Stimulated activated CD8-positive, alpha-beta memory T cell treated with anti-CD3 and anti-CD28 coated beads, Interleukin-15, amount 100 ng/mL, for 1 hour (primary cell): ENCODE measurements at places on chromosomes 6 and 20.

- no peak for DNase-seq
Measured at GRCh38 chr6:127463056-127463455, 3.9 kb upstream of the KIAA0408 start.

DNA sequence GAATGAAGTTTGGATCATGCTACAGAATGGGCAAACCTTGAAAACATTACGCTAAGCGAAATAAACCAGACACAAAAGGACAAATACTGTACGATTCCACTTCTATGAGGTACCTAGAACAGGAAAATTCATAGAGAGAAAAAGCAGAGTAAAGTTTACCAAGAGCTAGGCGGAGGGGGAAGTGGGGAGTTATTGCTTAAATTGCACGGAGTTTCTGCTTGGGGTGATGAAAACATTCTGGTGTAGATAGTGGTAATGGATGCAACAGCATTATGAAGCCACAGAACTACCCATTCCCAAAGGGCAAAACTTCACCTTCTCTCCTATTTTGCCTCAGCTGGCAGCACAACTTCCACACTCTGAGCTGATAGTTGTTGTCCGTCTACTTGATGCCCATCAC is 6.4 kb upstream of the PDYN start:
- DNase-seq: no peak

DNA sequence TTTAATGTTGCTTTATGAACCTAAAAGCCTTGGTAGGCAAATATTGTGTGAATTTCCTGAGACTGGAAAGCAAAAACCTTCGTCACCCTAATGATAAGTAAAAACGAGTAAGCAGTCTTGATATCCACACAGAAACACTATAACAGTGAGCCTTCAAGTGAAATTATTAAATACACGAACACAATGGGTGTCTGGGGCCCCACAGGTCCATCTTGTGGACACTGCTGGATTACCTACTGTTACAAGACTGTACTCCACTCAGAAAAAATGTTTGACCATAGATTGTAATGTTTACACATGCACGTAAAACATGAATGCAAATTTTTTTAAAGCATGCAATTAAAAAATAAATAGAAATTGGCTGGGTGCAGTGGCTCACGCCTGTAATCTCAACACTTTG is 466.9 kb downstream of the CD83 start:
- no peak for DNase-seq

DNA sequence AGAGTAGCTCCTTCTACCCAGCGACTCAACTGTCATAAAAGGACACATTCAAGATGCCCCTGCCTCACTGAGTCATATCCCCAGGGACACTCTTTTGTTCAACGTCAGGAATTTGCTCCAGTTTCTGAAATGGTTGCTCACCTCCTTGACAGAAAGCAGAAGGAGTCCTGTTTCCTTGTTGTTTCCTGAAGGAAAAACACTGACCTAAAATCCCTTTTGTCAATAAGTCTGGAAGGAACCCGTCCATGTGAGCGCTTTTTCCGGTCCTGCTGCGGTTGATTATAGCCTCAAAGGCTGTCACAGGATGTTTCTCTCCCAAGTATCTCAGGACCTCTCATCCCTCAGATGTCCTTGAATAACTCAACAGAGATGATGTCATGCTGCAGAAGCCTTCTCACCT is 113.6 kb upstream of the PLEKHG1 start:
- no peak for DNase-seq

DNA sequence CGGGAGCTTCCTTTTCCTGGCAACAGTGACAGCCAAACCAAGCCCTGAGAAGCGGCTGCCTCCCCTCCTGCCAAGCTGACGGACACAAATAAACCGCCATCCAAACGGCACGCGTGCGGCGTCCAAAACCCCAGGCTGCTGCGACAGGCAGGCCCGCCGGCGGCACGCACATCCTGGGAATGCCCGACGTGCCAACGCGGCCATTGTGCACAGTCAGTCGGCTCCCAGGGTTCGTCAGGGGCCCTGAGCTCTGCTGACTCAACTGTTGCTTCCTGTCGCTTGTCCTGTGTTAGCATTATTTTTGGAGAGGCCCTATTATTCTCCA is 6.8 kb downstream of the JAG1 start:
- DNase-seq: no peak

- no peak for DNase-seq
Measured at GRCh38 chr20:13183005-13183404, 38.1 kb upstream of the ISM1 start.

- DNase-seq: no peak
Measured at GRCh38 chr6:364609-365540, 26.7 kb upstream of the IRF4 start.

DNA sequence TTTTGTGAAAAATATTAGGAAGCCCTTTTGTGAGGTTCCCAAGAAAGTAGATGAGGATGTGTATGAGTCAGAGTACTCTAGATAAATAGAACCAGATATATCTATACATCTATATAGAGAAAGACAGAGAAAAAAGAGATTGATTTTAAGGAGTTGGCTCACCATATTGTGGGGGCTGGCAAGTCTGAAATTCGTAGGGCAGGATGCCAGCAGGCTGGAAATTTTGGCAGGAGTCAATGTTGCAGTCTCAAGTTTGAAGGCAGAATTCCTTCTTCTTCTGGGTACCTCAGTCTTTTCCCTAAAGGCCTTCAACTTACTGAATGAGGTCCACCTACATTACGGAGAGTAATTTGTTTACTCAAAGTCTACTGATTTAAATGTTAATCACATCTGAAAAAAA is 65.3 kb upstream of the SAMD3 start:
- no peak for DNase-seq

DNA sequence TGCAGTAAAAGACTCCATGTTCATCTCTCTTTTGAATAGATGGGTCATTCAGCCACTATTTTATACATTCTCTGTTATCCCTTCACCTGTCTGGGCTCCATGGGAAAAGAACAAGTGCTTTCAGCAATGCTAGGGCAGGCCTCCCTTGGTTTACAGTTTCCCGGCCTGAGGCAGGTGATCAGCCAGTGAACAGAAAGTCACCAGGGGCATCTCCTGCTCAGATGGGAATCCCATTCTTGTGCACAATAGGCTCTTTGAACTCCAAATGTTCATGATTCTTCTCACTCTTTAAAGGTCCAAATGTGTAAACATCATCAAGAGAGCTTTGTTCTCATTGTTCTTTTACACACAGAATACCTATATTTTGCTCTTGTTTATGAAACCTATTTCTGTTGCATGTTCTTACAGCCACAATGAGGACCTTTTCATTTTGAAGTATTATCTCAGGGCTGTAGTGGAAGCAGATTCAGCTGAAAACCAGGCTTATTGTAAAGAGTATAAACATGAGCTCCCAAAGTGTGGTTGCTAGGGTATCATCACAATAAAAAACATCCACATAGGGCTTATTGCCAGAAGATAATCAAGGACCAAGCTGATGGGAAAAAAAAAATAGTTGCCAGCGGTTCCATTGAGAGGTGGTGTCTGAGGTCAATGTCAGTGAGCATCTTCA is 267.1 kb upstream of the SGK1 start:
- DNase-seq: no peak

GRCh38 chr6:18567380-18567779 is 180.2 kb downstream of the RNF144B start:
- no peak for DNase-seq

DNA sequence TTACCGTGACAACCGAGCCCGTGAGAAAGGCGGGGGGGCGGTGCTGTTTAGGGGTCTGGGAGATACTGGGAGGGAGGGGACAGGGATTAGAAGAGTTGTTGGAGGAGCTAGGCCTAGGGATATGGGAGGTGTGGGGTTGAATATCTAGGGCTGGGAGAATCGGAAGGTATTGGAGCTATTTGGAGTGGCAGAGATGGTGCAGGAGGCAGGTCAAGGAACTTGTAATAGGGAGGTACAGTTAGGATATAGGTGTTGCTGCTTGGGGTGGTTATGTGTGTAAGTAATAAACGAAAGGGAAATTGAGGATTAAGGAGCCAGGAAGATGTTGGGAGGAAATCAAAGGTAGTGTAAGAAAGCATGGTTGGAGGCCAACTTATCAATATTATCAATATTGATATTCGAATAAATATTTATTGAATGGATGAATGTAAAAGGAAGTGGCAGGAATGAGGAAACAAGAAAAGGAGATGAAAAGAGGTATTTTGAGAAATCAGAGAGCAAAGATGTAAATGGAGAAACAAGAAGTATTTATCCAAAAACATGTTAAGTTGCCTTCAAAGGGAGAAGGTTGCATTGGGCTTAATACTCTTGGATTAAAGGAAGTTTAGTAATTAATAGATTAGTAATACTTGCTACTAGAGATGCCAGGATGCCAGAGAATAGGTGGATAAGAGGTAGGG is 602 bp downstream of the PPP1R11 start:
- DNase-seq: no peak

- no peak for DNase-seq
Measured at GRCh38 chr6:89745096-89745495, 74.5 kb downstream of the MDN1 start.

DNA sequence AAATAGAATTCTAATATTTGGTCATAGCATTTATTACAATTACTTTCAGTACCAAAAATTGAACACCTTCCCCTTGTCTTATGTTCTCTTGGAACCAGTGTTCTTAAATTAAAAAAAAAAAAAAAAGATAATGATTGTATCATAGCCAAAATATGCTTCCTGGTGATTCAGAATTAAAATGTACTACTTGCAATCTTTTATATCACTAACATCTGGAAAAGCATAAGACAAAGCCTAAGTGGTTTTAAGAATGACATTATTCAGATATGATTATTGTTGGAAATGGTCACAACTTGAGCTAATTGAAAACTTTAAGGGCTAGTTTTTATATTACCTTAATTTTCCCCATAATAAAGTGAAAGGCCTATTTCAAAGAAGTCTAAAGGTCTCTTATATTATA is 493.3 kb upstream of the MARCKS start:
- DNase-seq: no peak

DNA sequence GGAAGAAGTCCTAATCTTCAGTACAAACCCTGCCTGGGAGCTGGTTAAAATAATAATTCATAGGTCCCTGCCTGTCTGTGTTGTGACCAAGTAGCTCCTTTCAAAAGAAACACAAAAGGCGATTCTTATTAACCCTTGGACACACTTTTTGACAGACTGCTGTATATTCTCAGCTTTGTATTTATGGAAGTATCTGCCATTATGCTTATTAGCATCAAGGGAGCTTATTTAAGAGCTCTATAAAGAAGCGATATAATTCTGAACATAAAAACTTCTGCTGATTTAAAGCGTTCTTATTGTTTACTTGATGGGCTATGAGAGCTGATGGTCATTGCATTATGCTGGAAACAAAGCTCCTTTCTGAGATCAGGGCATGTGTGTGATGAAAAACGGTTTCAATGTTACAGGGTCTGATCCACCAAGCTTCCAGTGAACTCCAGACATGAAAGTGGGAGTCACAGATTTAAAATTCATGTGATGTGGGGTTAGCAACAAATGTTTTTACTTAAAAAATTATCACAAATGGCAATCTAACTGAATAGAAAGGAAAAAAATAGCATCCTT is 181.8 kb upstream of the PDE10A start:
- DNase-seq: no peak

DNA sequence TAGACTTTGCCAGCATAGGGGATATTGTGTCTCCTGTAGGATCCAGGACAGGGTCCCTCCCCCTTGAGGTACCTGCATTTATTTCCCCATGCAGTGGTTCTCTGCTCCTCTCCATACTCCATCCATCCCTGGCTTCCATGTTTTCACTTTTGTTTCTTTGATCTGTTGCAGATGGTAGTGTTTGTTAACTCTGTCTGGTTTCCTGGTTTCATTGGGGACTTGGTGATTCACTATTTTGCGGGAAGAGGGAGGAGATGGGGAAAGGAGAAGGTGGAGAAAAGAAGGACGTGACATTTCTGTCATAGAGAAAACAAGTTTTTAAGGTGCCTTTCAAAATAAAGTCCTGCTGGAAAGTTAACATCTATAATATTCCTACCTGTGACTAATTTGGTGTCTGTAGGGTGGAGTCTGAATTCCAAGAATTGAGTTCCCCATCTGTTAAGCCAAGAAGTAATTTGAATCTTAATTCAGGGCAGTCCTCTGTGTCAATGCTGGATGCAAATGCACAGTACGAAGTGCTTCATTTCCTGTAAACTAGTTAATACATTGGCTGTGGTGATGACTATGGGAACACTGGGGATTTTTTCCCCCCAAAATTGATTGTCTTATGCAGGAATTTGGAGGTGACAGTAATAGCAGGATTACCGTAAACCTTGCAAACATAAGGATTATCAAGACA is 6.9 kb upstream of the RNF144B start:
- no peak for DNase-seq

- no peak for DNase-seq
Measured at GRCh38 chr6:90701146-90701781, 114.4 kb upstream of the MAP3K7 start.

DNA sequence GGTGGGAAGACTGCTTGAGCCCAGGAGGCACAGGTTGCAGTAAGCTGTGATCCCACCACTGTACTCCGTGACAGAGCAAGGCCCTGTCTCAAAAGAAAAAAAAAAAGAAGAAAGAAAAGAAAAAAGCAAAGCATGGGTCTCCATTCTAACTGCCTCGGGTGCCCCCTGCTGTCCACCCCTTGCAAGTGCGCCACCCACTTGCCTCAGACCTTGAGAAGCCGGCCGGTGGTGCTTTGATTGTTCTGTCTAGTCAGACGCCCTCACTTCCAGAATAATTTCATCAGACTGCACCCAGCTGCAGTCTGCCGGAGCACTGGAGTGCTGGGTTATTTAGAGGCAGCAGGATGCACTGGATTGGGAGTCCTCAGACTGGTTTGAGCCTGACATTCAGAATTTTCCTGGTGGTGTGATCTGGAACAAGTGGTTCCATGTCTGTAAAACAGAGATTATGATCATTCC is 17.6 kb upstream of the TM9SF4 start:
- peak; percentile 59 for DNase-seq

DNA sequence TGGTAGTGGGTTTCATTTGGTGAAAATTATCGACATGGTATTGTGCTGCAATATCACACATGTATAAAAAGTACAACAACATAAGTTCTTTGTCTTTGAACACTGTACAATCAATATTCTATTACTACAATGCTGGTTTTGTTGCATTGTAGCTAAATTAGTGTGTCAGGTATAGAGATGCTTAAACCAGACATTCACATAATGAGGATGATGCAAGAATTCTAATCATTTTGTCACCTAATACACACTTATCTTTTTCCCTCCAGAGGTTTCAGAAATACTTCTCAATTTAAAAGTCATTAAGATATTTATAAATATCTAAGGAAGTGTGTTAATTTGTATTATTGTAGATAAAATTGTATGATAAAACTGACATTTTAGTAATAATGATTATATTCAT is 174.8 kb upstream of the MAN1A1 start:
- DNase-seq: no peak

DNA sequence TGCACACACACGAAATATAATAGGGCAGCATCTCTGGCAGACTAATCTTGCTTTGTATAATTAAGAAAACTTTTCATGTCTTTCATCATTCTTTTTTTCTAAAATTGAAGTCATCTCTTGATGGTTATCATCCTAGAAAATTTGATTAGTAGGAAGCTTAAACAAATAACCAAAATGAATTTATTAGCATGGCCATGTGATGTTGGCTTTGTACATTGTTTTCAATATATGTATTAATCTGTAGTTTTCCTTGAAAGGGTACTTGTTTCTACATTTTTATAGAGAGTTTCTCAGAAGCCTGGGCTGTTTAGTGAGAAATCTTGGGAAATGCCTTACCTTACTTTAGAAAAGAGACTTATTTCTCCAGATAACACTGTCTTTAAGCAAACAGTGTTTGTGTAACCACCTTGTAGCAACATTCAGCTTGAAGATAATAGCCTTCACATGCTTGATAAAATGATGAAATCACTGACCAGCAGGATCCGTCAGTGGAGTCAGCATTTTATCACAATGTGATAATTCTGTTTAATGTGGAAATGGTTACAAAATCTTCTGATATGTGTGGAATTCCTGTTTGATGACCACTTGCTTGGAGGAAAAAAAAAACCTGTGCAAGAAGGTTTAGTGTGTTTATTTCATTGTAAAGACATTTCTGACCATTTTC is 147.8 kb downstream of the MACROD2 start:
- no peak for DNase-seq
